Posterior cingulate gyrus (tissue), 11 donors: ENCODE measurements at places on chromosomes 11 and 22.

DNA sequence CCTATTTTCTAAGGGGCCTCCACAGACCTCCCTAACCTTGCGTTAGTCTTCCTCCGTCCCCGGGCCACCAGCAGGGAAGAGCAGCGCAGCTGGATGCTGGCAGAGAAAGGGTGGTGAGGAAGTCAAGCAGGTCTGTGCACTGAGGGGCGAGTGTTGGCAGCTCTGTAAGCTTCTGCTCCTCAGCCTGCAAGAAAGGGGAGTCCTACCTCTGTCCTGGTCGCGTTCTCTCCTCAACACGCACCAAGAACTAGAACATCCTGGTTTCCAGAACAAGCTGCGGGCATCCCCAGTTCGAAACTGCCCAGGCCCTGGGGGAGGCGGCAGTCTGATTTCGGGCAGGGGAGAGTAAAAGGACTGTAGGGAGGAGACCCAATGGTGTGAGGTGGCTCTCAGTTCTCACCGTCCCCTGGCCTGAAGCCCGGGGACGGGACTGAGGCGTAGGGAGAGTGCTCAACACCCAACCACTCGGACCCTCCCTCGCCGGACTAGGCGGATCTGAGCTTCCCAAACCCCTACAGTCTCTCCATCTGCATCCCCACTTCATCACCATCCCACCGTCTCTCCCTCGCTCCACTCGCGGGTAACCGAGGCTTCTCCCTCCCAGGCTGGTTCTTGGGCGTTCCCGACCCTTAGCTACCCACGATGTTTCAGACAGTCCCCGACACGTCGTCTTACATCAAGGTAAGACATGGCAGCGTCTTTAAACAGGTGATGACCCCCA lies 7.7 kb upstream of the FLI1 start:
- no peak for DNase-seq

GRCh38 chr11:20035701-20036601 lies 124.3 kb downstream of the DBX1 start:
- DNase-seq: no peak

GRCh38 chr11:14584595-14584994 lies 59.0 kb upstream of the PDE3B start:
- no peak for DNase-seq

GRCh38 chr11:30317030-30317429 lies 5.9 kb upstream of the ARL14EP start:
- DNase-seq: no peak

GRCh38 chr11:111598148-111598547 lies 4.1 kb upstream of the SIK2 start:
- DNase-seq: no peak

GRCh38 chr11:12725055-12725862 lies 51.0 kb downstream of the TEAD1 start:
- DNase-seq: no peak

DNA sequence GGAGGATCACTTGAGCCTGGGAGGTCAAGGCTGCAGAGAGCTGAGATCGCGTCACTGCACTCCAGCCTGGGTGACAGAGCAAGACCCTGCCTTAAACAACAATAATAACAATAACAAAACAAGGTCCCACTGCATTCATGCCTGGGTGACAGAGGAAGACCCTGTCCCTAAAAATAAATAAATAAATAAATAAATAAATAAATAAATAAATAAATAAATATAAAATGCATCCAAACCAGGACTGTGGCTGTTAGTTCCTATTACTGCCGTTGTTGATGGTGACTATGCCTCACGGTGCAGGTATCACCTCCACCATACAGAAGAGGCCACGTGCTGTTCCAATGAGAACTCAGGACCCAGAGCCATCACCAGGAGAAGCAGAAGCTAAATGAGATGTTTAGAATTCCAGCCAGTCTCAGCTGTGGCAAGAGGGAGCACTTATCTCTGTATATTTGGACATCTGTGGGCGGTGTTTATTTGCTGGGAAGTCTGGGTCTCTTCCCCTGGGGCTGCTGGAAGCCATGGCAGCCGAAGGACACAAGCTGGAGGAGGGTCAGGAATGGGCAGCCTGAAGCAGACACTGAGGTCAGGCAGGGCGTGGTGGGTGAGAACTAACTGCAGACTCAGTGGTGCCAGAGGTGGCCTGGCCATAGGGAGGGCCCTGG lies 21.6 kb downstream of the C11orf86 start:
- no peak for DNase-seq

DNA sequence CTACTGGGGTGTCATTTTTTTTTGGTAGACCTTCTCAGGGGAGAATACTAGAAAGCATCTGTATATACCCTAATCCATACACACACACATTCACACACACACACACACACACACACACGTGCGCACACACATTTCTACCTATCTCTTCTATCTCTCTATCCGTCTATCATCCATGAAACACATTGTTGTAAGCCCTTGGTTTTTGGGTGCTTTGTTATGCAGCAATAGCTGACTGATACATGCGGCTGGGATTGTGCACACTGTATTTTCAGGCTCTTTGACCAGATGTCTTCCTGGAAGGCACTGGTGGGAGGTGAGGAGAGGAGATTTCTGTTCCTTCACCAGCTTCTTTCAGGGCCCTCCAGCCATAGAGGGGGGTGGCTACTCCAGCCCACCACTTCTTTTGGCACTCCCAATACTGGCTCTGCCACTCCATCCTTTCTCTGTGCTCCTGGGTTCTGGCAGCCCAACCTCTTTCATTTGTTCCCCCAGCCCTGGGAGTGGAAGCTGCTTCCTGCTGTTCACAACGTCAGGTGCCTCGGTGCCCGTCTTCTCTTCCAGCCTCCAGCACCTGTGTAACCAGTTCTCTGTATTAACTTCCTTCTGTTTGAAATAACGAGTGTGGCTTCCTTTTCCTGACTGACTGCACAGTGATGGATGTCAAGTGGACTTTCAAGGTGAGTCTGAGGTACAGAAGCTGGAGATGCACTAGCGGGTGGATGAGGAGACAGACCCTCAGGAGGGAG lies 12.4 kb upstream of the MUC2 start:
- DNase-seq: no peak
